ENCODE measurements at places on chromosomes 1 and 21. TPM values are rescaled to one million over a fixed set of nuclear protein-coding genes. Genes with fewer than 3 reads are reported as not detected.

DNA sequence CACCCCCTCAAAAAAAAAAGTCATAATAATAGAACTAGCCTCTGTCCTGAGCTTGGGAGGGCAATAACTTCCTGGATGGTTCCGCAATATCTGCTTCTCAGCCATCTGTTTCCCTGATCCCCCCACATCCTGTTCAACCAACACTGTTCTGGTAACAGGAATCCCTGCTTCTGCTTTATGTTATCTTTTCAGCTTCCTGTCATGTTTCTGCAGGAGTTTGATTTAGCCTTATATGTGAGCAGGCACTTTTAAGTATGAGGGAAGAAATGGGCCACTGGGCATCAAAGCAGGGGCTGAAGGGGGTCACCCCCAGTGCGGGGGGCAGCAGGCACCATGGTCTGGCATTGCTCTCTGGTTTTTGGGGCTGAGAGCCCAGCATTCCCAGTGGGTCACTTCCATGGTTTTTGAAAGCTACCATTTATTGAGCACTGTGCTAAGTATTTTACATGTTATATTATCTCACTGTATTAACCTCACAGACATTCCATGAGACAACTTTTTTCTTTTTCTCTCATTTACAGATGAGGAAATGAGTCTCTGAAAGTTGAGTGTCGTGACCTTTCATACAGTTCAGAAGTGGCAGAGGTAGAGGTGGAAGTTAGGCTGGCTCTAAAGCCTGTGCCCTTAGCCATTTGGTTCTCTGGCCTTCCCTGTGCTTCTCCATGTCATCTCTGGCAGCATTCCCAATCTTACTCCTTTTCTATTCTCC is 61.9 kb downstream of the DNTTIP2 start:
- DNase-seq, result no peak

HSD3B1 gene
- total RNA-seq, result not detected

DNA sequence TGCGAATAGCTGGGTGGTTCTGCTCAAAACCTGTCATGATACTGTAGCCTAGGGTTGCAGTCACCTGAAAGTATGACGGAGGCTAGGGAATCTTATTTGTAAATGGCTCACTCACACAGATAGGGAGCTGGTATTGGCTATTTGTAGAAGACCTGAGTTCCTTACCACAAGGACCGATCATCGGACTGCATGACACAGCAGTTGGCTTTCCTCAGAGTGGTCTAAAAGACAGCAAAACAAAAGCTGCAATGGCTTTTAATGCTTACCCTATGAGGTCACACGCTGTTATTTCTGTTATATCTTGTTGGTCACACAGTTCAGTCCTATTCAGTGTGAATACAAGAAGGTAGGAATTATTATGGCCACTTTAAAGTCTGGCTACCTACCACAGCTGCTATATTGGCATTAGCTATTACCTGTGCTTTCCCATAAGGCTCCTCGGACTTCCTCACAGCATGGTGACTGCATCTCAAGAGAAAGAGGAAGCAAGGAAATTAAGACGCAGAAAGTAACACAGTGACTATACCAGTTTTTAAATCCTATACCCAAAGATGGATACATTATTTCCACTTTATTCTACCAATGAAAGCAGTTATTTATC is 68.4 kb upstream of the LRRC7 start:
- no peak for DNase-seq

GABRD gene
- total RNA-seq, result not detected

DNA sequence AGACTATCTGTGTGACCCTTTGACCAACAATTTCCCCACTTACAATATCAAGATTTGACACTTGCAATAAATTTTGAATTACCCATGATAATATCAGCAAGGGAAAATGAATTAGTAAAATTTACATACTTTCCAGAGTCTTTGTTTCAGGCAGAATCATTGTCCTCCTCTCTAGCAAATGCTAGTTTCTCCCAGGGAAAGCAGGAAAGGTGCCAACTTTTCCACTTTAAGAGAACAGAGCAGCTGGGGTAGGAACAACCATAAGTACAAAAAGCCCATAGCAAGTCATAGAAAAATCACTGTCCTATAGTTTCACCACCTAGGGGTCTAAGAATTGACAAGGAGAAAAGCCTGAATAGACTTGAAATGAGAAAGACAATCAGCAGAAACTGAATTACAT is 67.1 kb upstream of the GUCA2B start:
- no peak for DNase-seq

DNA sequence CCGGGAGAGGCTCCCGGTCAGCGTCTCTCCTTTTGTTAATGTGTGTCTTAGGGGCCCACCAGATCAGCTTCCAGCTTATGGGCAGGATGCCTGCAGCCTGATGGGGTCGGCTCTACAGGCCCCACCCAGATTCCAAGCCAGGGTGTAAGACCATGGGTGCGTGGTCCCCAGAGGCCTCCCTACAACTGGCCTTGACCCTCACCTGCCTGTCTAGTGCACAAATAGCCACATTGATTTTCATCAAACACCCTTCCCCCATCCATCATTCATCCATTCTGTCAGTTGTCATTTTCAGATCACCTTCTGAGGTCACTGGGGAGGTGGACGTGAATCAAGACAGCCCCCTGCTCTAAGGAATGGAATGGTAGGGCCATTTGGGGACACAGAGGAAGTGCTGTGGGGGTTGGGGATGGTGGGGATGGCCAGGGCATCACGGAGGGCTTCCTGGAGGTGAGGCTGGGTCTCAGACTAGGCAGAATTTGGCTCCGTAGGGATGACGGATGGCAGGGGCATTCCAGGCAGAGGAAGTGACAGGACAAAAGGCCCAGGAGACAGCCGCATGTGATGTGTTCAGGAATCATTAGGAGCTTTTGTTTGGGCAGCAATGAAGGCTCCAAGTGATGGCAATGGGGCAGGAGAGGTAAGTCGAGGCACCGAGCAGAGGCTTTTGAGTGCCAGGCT is 118.8 kb downstream of the EPHB2 start:
- no peak for DNase-seq

DNA sequence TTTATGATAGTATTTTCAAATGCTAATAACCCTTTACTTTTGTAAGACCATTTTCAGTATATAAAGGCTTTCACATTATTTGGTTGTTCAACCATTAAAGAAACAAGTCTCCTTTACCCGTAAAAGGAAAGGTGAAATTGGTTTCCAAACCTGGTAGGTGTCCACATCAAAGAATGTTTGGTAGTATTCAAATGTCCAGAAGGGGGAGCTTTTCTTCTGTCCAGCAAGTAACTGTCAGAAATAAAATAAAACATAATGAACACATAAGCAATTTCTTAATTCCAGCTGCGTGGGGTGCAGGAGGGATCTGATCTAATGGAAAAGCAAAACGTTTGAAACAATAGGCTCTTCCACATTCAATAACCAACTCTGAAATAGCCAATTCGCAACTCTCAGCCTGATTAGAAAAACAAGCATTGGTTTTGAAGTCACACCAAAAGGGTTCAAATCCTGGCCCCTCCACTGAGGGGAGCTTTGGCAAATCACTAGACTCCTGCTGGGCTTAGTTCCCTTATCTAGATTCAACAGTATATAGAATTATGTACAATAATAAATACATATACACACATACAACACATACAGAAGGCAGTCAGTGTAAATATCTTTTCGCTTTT is 11.0 kb downstream of the YIPF1 start:
- DNase-seq, result peak; percentile 14

DNA sequence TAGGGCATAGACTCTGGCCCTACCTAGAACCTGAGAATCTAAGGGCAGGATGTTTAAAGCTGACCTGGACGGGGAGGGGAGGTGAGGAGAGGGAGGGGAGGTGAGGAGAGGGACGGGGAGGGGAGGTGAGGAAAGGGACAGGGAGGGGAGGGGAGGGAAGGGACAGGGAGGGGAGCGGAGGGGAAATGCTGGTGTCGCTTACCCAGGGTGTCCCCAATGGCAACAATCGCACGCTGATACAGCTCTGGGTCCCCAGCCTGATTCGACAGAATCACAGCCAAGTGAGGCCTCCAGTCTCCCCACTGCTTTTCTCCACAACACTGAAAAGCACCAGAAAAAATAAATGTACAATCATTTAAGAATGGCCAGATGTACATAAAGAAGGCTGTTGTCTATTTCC is 22.2 kb downstream of the SEC16B start:
- no peak for DNase-seq

DNA sequence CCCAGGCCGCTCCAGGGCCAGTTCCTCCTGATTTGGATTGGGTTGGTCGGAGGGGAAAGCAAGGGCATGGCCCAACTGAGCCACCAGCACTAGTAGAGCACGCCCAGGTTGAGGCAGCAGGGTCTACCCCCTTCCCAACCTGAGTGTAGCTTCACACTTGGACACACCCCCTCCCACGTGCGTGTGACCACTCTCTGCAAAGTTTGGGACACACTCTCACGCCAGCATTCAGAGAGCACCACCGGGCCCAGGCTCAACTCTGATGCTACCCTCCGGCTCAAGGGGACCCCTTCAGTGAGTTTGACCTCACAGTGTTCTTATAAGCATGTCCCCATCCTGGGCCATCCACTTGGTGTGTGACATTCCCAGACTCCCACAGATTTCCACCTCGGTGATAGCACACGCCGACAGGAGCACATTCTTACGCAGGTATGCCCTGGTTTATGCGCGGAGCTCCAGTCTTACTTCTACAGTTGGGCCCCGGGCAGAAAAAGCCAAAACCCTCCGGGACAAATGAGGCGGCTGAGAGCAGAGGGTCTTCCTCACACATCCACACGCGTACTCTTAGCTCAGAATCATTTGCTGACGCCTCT is 3.0 kb upstream of the DMRTA2 start:
- no peak for DNase-seq

GRCh38 chr1:38780133-38780532 is 79.4 kb downstream of the RRAGC start:
- no peak for DNase-seq

DNA sequence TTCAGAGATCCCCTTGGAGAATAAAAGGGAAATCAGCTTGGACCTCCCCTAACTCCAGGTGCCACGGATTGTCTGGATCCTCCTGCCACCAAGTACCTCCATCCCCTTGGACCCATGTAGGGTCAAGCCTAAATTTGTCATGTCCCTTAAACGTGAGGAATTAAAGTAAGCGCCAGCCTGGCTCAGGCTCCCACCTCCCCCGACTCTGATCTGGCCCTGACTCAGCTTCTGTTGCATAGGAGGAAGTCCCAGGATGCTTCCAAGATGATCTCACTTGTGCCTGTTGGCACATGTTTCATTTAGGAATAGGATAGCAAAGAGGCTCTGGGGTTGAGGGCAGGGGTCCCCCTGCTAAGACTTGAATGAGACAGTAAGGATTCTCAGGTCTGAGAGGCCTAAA is 231.9 kb upstream of the JUN start:
- DNase-seq, result no peak

MEAF6 gene
- 97.9 TPM for total RNA-seq

DNA sequence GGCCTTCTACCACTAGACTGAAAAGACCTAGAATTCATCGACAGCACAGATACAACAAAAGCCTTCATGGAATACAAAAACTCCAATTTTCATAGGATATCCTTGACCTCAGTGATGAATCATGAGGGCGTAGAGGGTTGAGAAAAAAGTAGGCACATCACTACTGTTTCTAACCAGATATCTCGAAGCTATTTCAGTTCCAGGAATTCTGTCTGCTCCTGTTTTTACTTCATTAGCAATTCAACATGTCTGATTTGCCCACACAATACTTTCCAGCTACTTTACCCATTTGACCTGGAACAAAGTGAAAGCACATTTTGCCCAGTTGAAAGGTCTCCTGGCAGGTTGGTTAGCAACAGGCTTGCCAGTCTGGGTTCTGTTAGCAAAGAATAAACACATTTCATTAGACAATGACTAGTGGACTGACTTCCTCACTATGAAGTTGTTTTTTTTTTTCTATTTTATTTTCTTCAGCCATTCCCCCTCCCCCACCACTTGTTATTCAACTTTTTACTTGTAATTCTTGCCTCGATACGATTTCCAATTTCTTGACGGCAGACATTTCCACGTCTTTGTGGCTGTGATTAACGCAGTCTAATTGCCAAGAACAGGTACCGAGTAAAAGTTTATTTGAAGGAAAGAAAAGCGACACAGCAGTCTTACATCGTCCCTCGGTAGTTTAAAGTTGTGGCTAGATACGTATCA is 4.0 kb upstream of the ZBTB18 start:
- DNase-seq, result peak; percentile 49

DNA sequence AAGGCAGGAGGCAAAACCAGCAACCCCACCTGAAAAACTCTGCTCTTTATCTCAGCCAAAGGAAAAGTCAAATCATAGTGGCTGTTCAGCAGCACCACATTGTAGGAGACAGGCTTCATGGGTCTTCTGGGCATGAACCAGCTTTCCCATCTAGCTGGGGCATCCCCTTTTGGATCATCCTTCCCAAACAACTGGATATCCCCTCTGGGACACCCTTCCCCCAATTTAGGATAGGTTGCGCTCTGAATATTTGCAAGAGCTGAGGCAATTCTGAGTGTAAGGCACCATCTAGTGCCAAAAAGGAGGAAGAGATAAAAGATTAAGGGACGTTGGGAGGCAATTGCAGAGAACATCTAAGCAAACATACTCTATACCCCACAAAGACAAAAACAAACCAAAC is 295.8 kb downstream of the MATN1 start:
- DNase-seq, result no peak

All from CD4-positive, alpha-beta memory T cell (primary cell).